ENCODE measurements at places on chromosomes 13 and 19.

- DNase-seq: no peak
Measured at GRCh38 chr13:101398920-101399319, 17.4 kb downstream of the NALCN start.

- no peak for DNase-seq
Measured at GRCh38 chr19:6101291-6101825, 8.9 kb downstream of the RFX2 start.

DNA sequence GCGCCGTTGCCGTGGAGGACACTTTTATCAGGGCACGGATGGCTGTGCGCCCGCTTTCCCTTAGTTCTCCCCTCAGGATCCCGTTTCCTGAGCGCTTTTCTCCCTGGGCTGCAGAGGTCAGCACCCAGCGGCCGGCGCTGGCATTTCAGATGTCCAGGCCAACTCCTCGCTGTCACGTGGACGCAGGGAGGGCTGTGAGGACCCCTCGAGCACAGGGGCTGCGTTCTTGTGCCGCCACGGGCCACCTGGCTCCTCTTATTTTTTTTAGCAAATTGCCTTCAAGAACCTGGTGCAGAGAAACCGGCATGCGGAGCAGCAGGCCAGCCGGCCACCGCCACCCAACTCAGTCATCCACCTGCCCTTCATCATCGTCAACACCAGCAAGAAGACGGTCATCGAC, 22.3 kb downstream of the ATP4B start:
- DNase-seq: no peak

- DNase-seq: no peak
Measured at GRCh38 chr13:96850538-96851145, 143.6 kb downstream of the OXGR1 start.

GRCh38 chr13:25080773-25081172, 15.2 kb upstream of the PABPC3 start:
- no peak for DNase-seq

GRCh38 chr13:107457686-107458085, 757.6 kb downstream of the LIG4 start:
- no peak for DNase-seq

DNA sequence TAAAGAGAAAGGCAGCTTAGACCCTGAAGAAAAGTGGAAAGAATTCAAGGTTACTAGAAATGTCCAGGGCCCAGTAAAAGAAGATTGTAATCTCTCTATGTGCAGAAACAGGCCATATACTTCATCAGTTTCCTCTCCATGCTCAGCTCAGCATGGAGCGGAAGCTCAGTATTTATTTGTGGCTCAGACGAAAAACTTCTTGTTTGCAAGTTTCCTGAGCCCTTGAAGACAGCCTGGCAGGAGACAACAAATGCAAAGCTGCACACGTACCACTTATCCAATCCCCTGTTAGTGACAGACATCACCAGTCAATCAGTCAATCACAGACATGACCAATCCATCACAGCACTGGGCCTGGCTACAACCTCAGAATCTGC, 8.1 kb upstream of the KLF2 start:
- no peak for DNase-seq
